Karpas-422 (cell line): ENCODE measurements at places on chromosomes 2 and 18. TPM values are rescaled to one million over a fixed set of nuclear protein-coding genes. Genes with fewer than 3 reads are reported as not detected.

Gene UGP2
- total RNA-seq = 77.6 and 101 TPM in 2 replicates

Gene UGT1A8
- 0.18 TPM in 1 of 2 replicates, not detected in the other for total RNA-seq

DNA sequence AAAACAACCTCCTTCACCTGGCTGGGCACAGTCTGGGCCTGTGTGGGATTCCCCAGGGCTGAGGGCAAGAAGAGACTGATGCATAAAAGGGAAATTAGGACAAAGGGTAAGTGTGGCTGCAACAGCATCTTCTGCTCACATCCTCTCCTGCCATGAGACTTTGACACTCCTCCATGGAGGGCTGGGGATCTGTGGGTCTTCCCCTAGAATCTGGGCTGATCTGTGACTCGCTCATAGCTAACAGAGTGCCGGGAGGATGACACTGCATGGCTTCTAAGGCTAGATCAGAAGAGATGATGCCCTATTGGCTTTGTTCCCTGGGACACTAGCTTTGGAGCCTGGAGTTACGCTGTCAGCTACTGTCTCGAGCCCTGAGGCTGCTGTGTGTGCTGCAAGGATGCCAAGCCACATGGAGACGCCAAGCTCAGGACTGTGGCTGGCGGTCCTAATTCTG is 24.3 kb downstream of the MOCOS start:
- no peak for DNase-seq
- H3K4me1 ChIP-seq = peaks cover 10% of the 10 kb centered on the region
- H3K36me3 ChIP-seq = no peaks in the 10 kb centered on the region

- DNase-seq = no peak
- no peaks in the 10 kb centered on the region for H3K36me3 ChIP-seq
Observed at GRCh38 chr2:150621526-150622213, 134.2 kb upstream of the RND3 start.

GRCh38 chr2:125172181-125172580 is 1147.1 kb downstream of the CNTNAP5 start:
- DNase-seq = no peak
- no peak overlapping the region for H3K27ac ChIP-seq
- H3K4me1 ChIP-seq = no peaks in the 10 kb centered on the region
- H3K4me3 ChIP-seq = no peak overlapping the region
- no peaks in the 10 kb centered on the region for H3K27me3 ChIP-seq

Gene FBXO36
- total RNA-seq = 0.11 and 2.6 TPM in 2 replicates
